ENCODE measurements at places on chromosomes 7 and 10.

DNA sequence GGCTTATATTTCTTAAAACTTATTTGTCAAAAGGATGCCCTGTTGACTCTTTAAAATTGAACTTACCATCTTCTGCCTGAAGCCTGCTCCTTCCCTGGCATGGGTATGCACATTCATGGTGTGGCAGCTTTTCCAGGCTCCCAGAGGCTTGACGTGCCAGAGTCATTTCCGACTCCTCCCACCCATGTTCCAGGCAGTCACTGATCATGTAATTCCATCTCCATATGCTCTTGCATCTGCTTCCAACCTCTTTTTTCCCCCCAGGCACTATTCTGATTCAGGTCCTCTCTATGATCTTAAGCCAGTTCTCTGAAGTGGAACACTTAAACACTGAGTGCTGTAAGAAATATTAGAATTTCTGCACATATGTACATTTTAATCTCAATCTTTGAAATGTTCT, 82.2 kb downstream of the CFAP58 start:
- DNase-seq: no peak

DNA sequence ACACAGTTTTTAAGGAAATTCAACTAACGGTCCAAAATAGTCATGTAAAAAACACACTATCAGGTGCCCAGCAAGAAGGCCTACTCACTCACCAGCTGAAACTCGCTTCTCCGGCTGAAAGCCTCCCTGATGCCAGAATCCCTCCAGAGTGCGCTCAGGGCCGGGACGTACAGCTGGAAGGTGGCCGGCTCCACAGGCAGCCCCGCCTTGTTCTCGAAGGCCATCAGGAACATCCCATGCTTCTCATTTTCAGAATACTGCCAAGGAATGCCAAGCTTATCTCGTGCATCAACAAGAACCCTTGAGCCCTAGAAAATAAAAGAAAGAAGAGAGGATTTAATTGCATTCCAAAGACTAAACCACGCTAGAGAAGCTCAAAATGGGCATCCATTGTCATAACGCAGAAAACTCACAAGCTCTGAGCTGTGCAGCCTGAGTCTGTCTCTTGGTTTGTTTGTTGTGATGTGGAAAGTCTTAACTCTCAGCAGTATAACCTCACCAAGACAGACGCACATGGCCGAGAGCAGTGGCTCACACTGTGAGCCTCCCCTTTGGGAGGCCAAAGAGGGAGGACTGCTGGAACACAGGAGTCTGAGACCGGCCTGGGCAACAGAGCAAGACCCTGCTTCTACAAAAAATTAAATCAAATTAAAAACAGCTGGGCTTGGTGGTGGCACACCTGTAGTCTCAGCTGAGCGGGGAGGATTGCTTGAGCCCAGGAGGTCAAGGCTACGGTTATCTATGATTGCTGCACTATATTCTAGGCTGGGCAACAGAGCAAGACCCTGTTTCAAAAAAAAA, 49.1 kb downstream of the GNA12 start:
- DNase-seq: no peak

- DNase-seq: no peak
These were observed at the start of gene GRB10 for GRCh38 chr7:50782375-50783208. Gene GRB10, minus strand, starts transcription at chr7:50782896. Its CDS starts 50,574 bp downstream, at chr7:50732322.

DNA sequence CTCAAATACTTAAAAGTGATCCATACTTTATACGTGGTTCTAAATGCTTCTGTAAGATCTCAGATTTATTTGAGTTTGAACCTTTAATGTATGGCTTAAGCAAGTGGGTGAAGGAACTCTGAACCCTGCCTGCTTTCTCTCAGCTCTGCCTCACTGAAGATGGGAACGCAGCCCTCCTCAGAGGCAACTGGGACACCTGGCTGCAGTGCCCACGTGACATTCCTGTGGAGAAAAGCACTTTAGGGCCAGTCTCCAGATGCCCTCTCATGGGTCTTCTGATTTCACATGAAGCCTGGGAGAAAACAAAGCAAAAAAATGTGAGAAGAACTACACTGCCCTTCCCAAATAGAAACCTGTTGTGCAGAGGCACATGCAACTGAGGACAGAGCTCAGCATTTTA, 242.6 kb upstream of the ANKRD30A start:
- no peak for DNase-seq

DNA sequence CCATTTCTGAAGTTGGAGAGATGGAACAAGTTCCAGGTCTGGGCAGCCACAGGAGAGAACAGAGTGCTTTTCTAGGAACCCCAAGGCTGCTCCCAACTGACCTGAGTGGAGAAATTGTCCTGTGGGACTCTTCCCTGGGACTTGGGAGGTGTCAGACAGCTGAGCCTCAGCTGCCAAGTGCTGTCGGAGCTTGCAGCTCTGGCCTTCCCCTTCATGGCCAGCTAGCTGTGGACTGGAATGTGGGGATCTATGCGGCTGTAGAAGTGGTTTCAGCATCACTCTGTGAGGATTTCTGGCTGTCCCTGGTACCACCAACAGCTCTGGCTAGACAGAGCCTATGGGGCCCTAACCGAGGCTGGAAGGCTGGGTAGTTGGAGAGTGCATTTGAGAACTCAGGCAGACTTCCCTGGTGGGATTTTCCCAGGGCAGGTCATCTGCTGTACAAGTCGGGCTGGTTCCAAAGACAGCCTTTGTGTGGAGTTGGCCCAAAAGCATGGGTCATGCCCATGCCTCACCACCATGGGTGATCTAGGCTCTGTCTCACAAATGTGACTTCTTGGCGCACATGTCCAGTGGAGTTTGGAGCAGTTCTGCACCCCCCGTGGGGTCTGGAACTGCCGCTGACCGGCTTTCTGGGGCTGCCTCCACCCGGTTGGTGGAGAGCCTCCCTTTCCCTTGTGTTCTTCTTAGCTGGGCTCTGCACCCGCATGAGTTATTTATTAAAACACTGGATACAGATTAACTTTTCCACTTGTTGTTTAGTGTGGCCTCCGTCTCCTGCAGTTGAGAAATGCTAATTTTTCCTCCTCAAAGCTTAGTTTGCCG, 10.9 kb downstream of the SUFU start:
- DNase-seq: no peak

GRCh38 chr10:48820699-48821098, 118.9 kb downstream of the LRRC18 start:
- no peak for DNase-seq

- DNase-seq: no peak
These were observed 45.4 kb downstream of the APBB1IP start for GRCh38 chr10:26483554-26483953.

- no peak for DNase-seq
These were observed 739 bp upstream of the MEST start for GRCh38 chr7:130490888-130491804.

DNA sequence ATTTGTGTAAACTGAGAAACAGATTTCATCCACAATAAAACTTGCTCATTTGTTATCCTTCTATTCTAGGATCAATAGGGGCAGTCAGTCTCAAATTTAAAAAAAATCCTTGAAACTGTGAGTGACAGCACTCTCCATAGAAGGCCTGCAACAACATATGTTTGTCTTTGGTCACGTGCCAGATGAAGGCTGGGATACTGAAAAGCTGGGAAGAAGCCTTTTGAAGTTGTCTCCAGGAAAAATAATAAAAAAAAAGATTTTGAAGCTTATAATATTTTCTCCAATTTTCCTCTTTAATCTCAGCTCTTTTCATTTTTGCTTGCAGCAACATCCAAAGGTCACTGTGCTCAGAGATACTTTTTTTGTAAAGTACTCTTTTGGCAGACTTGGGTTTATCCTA, 128.6 kb upstream of the SLC26A5 start:
- no peak for DNase-seq

- DNase-seq: no peak
These were observed 173.6 kb downstream of the KIAA1217 start for GRCh38 chr10:24382596-24382978.

DNA sequence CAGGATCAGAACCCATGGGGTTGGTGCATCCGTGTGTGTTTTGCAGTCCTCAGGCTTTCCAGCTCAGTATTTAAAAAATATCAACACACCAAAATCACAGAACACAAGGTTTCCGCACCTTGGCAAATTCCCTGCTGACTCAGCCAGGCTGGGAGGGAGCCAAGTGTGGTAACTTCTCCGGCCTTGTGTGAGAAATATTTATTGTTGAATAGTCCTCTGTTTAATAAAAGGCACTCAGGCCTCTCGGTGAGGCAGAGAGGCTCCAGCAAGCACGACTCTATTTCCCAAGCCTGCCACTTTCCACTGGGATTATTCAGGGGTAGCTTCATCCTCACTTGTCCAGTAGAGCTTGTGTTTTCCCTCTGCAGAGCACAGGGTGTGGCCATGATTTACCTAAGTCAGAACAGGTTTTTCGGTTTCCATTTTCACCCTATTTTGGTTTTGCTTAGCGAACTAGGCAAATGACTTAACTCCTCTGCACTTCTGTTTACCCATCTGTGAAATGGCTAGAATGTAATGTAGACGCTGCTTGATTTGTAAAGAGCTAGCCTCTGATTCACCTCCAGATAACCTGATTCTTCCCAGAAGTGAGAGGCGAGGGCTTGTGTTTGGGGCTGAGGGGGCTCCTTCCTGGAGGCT, 13.0 kb upstream of the CHST15 start:
- no peak for DNase-seq

DNA sequence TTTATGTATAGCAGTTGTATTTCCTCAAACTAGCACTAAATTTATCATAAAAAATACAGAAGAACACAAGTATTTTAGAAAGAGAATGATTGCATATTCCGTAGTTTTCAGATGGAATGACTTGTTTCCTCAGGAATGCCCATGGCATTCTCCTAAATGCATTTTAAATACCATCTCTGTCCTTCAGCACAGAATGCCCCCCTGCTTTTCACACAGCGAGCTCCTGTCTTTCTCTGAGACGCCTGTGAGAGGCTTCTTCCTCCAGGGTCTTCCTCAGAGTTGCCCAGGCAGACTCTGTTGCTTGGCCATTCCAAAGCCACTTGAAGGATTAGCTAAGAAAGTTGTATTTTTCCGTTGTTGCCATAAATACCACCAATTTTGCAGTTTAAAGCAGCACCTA, 10.1 kb downstream of the LANCL2 start:
- no peak for DNase-seq

DNA sequence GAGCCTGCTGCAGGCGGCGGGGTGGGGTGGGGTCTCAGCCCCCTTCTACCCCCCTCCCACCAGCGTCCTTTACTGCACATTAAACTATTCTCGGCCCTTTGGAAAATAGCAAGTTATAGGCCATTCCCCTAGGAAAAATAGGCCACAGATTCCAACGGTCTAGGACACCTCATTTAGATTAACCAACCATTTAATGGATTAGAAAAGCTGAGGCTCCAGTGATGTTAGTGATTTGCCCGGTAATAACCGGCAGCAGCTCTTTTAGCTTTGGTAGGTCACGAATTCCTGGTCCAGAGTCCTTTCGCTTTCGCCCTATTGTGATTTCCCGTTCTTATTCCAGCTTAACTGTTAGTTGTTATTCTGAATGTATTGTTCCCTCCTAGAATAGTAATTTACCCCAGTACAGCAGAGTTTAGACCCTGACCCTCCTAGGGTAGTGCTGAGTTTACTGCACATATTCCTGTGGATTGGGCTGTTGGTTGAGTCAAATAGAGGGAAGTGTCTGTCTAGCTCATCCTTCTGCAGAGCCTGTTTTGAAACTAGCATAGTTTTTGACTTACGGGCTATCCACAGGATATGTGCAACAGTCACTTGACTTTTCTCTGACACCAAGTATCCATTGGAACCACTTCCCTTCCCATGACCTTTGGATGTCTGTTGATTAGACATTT, 754 bp downstream of the GSTO1 start:
- DNase-seq: no peak

DNA sequence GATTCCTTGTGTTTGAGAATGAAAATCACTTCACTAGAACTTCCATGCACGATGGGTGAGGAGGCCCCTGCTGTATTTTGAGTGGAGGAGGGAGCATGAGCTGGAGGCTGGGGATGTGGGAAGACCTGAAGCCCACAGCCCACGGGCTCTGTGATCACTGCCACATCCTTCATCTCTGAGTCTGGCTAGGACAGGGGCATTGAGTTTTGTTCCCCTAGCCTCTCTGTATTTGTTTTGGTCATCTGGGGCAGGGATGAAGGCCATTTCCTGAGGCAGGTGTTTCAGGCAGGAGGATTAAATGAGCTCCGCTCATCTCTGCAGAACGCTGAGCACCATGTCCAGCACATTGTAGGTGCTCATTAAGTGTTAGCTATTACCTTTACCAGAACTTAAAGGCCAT, 293.6 kb downstream of the GLRX3 start:
- no peak for DNase-seq

DNA sequence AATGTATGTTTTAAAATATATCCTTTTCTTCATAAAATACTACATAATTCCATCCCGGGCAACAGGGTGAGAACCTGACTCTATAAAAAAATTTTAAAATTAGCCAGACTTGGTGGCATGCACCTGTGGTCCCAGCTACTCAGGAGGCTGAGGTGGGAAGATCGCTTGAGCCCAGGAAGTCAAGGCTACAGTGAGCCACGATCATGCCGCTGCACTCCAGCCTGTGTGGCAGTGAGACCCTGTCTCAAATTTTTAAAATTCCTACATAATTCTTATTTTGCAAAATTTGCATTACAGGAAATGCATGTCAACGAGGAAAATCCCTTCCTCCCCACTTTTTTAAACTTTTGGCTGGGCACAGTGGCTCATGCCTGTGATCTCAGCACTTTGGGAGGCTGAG, 31.3 kb downstream of the AFAP1L2 start:
- no peak for DNase-seq

DNA sequence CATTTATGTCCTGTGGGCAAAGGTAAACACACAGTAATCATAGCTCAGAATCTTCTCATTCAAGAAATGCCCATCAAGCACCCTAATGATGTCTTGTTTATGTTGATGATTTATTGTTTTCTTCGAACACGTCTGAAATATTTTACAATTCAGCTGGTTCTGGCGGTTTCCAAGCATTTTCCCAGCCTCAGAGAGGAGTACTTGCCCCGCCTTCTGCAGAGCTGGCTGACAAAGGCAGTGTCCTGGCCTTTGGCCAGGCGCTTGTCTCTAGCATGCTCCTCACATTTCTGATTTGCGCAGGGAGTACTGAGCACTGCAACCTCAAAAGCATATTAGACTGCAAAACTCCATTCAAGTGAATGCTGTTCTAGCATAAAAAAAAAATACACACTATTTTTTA, 314.2 kb upstream of the GNAI1 start:
- DNase-seq: no peak

GRCh38 chr7:157926107-157926506, 589.3 kb downstream of the DNAJB6 start:
- DNase-seq: no peak

- no peak for DNase-seq
These were observed 283.0 kb downstream of the ADK start for GRCh38 chr10:74433993-74434392.

- no peak for DNase-seq
These were observed 13.2 kb downstream of the WDR91 start for GRCh38 chr7:135197906-135198655.

- DNase-seq: no peak
These were observed 757.1 kb downstream of the AUTS2 start for GRCh38 chr7:70355198-70356020.

GRCh38 chr7:1562597-1563051, 6.6 kb upstream of the TMEM184A start:
- DNase-seq: no peak

DNA sequence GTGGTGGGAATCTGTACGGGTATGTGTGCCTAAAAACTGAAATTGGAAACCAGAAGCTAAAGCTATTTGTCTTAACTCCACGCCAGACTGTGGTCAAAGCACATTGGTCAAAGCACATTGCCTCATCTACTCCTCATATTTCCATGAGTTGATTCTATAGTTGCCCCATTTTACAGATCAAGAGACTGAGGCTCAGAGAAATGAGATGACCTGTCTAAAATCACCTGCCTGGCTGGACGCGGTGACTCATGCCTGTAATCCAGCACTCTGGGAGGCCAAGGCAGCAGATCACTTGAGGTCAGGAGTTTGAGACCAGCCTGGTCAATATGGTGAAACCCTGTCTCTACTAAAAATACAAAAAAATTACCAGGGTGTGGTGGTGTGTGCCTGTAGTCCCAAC, 21.7 kb upstream of the MNX1 start:
- no peak for DNase-seq
